Pons (tissue), 1 donor: ENCODE measurements at places on chromosomes 13 and 19.

DNA sequence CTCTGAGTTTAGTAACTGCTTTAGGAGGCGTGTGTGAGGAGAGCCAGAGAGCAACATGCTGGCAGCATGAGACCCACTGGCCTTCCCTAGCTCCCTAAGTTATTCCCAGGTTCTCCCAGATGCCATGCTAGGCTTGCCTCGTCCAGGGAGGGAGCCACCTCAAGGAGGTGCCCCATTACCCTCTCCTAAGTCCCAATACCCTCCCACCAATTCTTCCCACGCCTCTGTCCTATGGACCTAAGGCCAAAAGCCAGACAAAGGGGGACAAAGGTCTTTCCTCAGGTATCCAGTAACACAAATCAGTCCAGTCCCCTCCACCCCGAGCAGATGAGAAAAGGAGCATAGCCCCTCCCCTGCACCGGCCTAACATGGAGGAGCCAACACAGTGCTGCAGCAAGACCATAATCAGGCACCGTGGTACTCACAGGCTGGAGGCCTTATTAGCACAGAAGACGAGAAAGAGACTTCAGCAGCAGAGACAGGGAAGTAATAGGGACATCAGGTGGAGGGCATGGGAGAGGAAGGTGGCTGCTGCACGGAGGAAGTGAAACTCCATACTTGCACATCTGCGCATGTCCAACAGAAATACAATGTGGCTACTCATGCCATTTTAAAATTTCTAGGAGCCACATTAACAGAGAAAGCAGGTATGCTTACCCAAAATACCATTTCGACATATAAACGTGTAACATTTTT is 46.3 kb downstream of the BRD4 start:
- DNase-seq, result peak; percentile 46

DNA sequence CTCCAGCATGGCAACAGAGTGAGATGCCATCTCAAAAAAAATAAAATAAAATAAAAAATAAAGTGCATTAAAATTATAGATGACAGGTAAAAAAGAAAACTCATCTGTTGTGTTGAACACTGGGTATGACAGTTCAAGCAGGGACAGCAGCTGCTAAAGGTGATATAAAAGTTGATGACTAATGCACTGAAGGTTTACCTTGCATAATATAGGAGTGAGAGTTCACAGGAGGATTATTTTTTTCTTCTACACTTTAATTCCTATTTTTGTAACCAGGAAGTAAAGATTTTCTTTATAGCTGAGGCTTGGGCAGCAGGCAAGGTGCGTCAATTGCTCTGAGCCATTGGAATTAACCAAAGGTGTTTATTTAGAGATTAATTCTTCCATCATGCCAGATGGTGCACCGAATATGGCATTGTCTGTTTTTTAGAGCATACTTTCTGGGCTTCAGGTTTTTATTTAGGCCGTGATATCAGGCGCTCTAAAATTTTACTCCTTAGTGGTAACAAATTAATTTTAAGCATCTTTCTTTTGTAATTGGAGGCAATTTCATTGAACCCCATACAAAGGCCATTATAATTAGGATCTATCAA is 337.0 kb upstream of the SLC10A2 start:
- DNase-seq, result no peak

- DNase-seq, result no peak
Measured at GRCh38 chr19:42409477-42409876, 17.7 kb downstream of the LIPE start.

- DNase-seq, result no peak
Measured at GRCh38 chr19:49786376-49786820, 19.6 kb downstream of the AP2A1 start.

- DNase-seq, result no peak
Measured at GRCh38 chr13:20405691-20406090, 120.0 kb downstream of the CRYL1 start.

DNA sequence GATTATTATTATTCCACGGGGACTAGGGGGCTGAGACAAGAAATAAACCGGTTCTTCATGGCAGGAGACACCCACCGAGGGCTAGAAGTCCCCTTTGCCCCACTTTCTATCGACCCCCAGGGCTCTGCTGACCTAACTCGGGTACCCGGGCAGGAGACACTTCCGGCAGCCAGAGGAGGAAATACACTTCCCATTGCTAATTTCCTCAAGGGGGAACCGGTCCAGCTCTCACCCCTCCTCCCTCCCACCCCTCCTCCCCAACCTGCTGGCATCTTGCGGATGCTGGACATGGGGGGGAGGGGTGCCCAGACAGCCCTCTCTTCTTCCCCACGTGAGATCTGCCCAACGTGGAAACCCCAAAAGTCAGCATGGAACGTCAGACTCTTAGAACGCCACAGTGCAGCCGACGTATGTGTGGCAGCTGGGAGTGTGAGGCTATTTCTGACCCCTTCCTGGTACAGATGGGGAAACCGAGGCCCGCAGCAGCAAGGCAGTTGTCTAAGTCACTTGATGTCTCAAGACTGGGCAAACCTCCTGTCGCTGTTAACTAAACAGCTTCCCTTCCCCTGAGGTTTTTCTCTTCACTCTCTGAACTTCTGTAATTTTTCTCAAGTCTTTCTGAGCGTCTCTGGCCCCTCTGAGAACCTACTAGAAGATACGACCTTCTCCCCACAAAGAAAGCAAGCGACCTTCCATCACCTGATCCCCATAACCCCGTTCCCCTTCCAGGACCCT is 3.6 kb downstream of the GPR4 start:
- no peak for DNase-seq

GRCh38 chr19:16830679-16831078 is 1.5 kb downstream of the SIN3B start:
- DNase-seq, result no peak

DNA sequence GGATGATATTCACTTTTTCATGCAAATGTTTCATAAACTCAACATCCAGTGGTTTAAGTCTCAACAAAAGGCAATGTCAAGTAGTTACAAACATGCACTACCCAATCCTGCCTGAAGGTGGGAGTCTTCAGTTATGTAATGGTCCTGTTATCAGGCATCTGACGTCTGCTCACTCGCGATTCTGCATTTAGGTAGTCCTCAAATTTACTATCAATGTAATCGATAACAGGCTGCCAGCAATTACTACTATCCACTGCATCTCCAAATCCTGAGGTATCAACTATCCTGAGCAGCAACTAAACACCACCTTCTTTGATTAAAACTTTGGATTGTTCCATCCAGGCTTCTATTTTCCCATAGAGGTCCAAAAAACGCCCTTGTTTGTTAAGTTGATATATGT is 51.2 kb downstream of the NLRP12 start:
- DNase-seq, result peak; percentile 74

DNA sequence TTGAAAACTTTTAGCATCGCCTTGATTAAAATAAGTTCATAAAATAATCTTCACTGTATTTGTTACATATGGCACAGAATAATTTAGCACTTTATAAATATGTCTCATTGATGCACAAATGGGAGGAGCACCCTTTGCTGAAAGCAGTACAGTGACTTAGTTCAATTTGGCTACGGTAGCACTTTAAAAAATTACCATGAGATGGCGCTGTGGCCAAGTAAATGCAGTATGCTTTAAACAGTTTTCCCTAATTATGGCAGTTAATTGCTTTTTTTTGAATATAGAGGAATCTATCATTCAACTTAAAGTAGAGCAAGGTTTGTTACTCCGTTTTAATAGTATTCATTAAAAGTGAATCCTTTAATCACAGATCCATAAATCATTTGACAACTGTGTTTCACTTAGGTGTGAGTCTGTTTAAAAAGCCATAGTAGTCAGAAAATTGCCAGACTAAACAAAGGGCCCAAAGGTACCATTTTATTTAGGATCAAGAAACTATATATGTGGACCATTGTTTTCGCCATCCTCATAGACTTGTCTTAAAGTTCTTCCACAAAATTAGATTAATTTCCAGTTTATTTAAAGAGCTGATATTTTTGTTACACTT is 34.7 kb upstream of the ESD start:
- peak; percentile 58 for DNase-seq

DNA sequence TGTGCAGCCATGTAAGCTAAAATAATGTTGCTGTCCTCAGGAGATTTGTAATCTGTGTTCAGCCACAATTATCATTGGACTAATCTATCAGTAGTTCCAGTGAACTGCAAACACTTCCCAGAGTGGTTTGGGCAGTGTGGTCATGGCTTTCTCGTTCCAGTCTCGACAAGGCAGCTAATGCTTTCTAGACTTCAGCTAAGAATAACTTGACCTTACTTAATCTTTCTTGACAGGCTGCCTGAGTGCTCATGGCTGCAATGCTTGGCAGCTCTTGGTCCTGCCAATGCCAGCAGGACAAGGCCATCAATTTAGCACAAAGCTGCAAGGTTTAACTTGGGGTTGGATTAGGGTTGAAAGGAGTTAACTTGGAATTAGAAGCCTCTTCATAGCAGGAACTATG is 32.8 kb downstream of the ATP12A start:
- DNase-seq, result peak; percentile 7

- DNase-seq, result no peak
Measured at GRCh38 chr13:25462301-25463125, 90.7 kb downstream of the ATP8A2 start.

GRCh38 chr19:10831987-10832938 is 3.7 kb downstream of the TMED1 start:
- DNase-seq, result no peak

DNA sequence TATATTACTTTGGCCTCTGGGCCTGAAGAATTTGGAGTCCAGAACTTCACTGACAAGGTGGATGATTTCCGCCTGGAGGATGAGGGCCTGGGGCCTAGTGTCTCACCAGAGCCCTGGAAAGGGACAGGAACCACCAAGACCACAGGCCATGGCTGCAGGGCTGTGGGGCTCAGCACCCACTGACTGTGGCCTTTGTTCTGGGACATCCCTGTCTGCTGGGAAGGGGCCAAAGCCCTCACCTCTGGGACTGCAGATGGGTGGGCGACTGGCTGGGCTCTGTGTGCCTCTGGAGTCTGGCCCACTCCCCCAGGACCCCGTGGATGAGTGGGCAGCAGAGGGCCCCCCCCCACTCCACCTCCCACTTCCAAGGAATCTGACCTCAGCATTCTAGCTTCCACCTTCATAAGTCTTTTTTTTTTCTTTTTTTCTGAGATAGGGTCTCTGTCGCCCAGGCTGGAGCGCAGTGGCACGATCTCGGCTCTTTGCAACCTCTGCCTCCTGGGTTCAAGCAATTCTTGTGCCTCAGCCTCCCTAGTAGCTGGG is 20.3 kb downstream of the CHST8 start:
- DNase-seq, result no peak

GRCh38 chr19:52296400-52296772 is 583 bp upstream of the ZNF480 start:
- DNase-seq, result no peak

DNA sequence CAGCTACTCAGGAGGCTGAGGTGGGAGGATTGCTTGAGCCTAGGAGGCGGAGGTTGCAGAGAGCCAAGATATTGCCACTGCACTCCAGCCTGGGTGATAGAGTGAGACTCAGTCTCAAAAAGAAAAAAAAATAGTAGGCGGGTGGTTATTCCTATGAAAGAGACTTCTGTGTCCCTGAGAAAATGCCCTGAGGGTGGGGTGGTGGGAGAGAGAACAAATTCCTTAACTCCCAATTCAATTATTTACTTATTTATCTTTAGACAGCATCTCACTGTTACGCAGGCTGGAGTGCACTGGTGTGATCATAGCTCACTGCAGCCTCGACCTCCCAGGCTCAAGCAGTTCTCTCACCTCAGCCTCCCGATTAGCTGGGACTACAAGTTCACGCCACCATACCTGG is 10.3 kb upstream of the EEF2 start:
- DNase-seq, result no peak

DNA sequence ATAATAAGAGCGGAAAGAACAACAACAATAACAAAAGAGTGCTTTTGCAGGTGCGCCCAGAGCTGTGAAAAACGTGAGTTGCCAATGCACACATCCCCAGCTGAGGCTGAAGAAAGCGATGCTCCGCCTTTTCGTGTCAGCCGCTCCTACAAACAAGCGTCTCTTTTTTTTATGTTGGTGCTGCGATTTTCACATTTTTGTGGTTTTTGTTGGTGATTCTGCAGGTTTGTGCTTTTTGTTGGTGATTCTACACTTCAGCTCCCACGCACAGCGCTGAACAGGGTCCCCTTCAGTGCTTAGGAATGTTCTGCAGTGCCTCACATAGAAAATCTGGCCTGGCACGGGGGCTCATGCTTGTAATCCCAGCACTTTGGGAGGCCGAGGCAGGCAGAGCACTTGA is 7.3 kb upstream of the SBK3 start:
- no peak for DNase-seq

DNA sequence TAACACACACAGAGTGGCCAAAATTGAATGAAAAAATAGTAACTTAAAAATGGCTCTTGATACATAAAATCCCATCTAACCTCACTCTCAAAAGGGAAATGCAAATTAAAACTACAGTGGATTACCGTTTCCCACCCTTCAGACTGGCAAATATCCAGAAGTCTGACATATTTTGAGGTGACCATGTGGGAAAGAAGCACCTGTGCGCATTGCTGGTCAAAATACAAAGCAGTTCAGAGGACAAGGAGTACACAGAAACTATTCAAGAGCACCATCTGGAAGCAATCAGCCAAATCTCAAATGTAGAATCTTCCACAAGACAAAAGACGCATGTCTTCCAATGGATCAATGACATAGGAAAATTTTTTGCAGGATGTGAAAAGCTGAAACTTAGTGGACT is 23.2 kb downstream of the NALCN start:
- DNase-seq, result no peak

DNA sequence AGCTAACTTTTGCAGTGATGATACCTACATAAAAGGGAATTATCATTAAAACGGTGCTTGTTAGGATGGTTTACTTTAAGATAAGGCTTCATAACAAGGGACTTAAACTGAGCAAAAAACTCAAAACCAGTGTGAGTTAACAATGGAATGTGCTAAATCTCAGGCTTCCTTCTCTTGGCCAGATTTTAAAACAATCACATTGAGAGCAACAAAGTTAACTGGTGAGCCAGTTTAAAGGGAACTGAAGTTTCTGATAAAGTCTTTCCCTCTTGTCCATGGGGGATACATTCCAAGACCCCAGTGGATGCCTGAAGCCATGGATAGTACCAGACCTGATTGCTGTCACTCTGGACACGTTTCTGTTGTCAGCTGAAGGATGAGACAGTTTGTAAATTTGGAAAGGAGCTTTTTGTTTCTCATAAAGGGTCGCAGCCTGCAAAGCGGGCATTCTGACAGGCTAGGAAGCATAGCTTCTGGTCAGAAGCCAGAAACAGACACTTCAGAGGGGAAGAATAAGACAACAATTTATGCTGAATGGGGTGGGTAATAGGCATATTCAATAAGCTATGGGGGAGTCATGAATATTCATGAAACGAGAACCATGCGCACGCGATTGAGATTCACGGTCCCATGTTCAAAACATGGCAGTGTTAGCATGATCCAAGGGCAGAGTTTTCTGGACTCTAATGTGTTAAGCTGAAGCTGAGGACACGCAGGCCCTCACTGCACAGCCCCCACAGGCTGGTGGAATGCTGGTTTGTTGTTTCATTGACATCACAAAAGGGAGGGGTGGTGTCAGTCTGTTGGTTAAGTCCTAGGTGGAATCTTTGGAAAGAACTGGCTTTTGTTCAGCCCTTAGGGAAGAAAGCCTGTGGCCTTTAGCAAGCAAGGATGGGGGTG is 150.6 kb upstream of the RNF113B start:
- DNase-seq, result no peak

GRCh38 chr19:38062959-38063761 is 156.2 kb downstream of the SIPA1L3 start:
- DNase-seq, result peak; percentile 21

- DNase-seq, result no peak
Measured at GRCh38 chr19:29277102-29277501, 64.2 kb upstream of the UQCRFS1 start.
